ENCODE measurements at places on chromosomes 3 and 15.

GRCh38 chr3:57512166-57512565 lies 32.0 kb downstream of the DNAH12 start:
- DNase-seq = no peak

DNA sequence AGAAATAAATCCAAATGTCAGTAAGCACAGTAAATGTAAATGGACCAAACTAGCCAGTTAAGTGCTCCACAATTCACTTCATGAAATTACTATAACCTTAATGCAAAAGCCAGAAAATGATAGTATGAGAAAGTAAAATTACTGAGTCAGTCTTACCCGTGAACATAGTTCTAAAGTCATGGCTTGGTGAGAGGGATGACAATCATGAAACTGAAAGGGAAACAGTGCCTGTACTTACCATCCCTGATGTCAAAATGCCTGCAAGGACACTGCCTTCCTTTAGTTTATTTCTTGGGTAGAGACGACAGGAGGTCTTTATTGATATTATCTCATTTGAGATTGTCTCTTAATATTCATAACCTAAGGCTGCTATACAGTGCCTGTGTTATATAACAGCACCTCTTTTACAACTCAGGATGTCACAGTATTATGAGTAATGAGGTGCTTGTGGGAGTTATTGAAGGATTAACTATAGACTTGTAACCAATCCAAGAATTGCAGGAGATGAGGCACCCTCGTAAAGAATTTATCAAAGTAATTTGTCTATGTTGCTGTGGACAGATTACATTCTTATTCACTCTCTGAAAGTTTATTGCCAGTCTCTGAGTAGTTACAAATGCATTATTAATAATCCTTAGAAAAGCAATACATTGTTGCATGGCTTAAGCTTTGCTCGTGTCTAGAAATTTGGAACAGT lies 142.9 kb upstream of the BFSP2 start:
- no peak for DNase-seq

GRCh38 chr3:72231439-72232196 lies 446.7 kb upstream of the PROK2 start:
- no peak for DNase-seq

DNA sequence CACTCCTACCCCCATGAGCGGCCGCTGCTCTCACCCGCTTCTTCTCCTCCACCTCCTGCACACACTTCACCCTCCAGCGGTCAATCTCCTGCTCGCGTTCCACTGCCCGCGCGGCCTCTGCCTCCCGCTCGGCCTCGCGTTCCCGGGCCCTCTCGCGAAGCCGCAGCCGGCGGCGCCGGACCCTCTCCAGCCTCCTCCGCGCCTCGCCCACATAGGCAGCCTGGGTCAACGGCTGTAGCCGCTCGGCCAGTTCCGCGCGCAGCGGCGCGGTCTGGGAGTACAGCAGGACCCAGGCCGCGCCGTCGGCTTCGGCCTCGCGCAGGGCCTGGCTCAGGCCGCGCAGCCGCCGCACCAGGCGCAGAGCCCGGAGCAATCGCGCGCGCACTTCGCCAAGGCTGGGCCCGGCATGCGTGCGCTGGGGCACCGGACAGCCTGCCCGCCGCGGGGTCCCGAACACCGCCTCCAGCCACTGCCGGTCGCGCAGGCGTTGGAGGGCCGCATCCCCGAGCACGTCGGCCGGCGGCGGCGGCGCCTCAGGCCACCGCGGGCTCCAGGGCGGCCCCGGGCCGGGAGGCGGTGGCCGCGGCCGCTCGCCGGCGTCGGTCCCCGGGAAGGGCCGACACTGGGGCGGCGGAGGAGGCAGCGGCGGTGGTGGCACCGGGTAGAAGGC lies 595 bp downstream of the PDCD7 start:
- peak; percentile 87 for DNase-seq

- DNase-seq = no peak
Observed at GRCh38 chr3:150747886-150748683, 14.9 kb downstream of the SIAH2 start.

GRCh38 chr15:70266412-70267121 lies 168.8 kb upstream of the TLE3 start:
- no peak for DNase-seq

DNA sequence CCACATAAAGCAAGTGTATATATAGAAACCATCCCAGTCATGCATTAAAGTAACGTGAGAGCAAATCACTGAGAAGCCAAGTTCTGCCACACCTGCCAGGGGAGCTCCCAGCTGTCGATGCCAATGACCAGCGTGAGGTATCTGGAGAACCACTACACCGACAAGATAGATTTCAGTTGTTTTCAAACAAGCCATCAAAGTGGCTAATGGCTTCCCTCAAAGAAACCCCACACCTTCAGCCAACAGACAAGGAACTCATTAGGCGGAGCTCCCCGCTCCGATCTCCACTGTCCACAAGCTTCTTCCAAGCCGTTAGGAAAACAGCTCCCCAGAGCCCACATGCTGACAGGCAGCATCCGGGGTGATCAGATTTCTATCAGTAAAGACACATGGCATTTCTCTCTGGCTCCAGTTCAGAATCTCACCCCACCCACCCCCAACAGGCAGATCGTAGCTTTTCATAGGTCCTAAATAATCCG lies 54.2 kb upstream of the SPATA12 start:
- no peak for DNase-seq

GRCh38 chr15:62742409-62743171 lies 300.0 kb upstream of the TPM1 start:
- peak; percentile 59 for DNase-seq
